ENCODE measurements at places on chromosomes 6 and 20. TPM values are rescaled to one million over a fixed set of nuclear protein-coding genes. Genes with fewer than 3 reads are reported as not detected.

- DNase-seq, result no peak
Measured at GRCh38 chr6:56003616-56004015, 128.2 kb upstream of the BMP5 start.

DNA sequence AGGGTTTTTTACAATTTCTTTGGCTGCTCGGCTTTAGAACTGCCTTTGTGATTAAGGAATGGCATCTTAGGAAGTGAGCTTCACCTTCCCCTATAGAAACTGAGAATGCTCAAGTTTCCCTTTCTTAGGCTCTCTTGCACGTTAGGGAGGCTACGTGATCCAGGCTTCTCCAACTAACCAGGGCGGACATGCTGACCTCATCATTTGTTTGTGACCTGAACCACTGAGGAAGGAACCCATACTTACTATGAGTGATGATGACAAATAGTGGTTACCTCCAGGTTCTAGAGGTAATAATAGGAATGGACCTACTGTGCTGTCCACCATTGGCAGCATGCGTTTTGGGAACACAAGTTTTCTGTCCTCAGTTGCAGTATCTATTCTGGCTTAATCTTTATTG lies 645.8 kb downstream of the C6orf118 start:
- no peak for DNase-seq

DNA sequence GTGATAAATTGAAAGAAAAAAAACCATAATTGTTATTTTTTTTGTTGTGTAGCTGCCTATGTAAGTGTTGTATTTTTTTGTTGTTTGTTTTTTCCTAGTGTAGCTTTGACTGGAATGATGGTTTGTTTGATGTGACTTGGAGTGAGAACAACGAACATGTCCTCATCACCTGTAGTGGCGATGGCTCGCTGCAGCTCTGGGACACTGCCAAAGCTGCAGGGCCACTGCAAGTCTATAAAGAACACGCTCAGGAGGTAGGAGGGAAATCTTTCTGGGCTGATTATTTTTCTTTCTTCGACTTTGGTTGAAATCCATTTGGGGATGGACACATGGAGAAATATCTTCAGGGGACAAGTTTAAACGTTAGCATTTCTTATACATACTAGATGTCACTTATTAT lies 3.8 kb downstream of the PEX7 start:
- DNase-seq, result no peak

DNA sequence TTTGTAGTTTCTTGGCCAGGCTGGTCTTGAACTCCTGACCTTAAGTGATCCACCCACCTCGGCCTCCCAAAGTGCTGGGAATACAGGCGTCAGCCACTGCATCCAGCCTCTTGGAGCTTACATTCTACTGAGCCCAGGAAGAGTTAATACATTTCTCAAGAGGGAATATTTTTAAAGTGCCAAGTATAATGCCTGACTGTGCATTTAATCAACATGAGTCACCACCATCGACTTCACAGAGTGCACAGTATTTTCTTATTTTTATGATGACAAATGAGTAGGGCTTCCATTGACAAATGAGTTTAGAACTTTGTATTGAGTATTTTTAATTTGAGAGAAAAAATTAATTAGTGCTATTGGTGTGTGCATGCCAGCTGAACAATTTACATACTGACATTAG lies 72.2 kb downstream of the SASH1 start:
- DNase-seq, result no peak

GRCh38 chr6:80643881-80644280 lies 537.4 kb downstream of the BCKDHB start:
- DNase-seq, result no peak

- DNase-seq, result no peak
Measured at GRCh38 chr6:149154261-149154821, 163.2 kb upstream of the TAB2 start.

- no peak for DNase-seq
Measured at GRCh38 chr20:19113343-19113930, 99.0 kb upstream of the SLC24A3 start.

- DNase-seq, result no peak
Measured at GRCh38 chr6:166423781-166424180, 41.0 kb upstream of the MPC1 start.

DNA sequence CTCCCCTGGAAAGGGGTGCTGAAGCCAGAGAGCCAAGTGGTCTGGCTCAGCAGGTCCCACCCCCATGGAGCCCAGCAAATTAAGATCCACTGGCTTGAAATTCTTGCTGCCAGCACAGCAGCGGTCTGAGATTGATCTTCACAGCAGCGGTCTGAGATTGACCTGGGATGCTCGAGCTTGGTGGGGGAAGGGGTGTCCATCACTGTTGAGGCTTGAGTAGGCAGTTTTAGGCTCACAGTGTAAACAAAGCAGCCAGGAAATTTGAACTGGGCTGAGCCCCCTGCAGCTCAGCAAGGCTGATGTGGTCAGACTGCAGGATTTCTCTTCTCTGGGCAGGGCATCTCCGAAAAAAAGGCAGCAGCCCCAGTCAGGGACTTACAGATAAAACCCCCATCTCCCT lies 41.3 kb upstream of the B3GAT2 start:
- DNase-seq, result no peak

- no peak for DNase-seq
Measured at GRCh38 chr6:129679275-129679674, 30.7 kb downstream of the ARHGAP18 start.

- DNase-seq, result no peak
Measured at GRCh38 chr6:121090492-121090891, 243.8 kb downstream of the TBC1D32 start.

DNA sequence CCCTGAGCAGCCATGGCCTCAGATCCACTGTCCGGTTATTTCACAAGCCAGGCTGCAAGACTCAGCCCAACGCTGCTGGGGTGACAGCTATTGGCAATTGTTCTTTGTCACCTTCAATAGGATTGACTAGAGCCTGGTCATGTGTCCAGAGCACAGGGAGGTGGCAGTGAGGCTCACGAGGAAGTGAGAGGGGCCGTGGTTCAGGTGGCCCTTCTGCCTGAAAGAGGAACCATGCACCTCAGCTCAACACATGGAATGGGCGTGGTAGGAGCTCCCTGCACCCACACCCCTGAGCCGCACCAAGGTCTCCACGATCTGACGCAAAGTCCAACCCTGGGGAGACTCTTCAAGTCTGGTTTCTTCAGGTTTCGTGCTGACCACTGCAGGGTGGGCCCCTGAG lies 184.8 kb upstream of the CDH4 start:
- no peak for DNase-seq

- no peak for DNase-seq
Measured at GRCh38 chr6:39137245-39137644, 22.3 kb upstream of the SAYSD1 start.

GRCh38 chr6:130593200-130593599 lies 227.4 kb downstream of the TMEM200A start:
- no peak for DNase-seq

DNA sequence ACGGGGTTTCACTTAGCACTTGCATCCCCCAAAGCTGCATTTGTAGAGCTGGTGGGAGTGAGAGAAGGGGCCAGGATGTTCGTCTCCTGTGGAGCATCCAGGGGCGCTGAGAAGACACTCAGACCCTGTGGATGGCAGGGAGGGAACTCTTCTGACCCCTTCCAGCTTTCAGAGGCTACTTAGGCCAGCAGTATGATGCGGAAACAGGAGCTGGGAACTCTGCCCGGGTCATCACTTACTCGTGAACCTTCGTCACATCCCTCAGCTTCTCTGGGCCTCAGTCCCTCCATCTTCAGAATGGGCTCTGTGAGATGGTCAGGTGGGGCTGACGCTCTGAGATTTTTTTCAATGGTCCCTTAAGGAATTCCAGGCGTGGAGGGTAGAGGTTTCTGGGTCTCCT lies 228.5 kb downstream of the TAF4 start:
- no peak for DNase-seq

DNA sequence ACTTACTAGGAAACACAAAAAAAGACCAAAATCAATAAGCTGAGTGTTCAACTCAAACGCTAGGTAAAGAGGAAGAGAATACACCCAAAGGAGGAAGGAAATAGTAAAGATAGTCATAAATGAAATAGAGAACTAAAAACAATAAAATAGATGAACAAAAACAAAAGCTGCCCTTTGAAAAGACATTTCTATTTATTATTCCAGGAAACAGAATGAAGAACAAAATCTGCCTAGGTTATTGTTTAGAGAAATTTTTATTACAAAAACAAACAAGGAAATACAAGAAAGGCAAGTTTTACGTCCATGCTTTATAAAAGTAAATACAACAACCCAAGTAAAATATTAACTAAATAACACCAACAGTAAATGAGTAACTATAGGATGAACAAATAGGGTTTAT lies 20.1 kb downstream of the HLA-DMB start:
- DNase-seq, result no peak

DNA sequence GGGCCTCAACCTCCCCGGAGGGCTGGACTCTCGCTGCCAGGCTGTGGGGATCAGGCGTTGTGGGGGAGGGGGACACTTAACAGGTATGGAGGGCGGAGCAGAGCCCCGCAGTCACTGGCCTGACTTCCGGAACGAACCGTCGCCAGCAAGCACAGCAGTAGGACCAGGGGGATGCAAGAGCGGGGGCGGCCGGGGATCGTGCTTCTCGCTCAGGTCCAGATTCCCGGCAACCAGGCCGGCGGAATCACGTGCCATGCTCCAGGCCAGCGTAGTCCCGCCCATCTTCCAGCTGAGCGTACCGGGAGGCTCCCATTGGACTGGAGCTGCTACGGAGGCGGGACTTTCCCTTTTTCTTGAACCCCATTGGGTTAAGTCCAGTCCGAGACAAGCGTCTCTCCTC lies 10.0 kb upstream of the POU5F1 start:
- DNase-seq, result peak; percentile 82

DNA sequence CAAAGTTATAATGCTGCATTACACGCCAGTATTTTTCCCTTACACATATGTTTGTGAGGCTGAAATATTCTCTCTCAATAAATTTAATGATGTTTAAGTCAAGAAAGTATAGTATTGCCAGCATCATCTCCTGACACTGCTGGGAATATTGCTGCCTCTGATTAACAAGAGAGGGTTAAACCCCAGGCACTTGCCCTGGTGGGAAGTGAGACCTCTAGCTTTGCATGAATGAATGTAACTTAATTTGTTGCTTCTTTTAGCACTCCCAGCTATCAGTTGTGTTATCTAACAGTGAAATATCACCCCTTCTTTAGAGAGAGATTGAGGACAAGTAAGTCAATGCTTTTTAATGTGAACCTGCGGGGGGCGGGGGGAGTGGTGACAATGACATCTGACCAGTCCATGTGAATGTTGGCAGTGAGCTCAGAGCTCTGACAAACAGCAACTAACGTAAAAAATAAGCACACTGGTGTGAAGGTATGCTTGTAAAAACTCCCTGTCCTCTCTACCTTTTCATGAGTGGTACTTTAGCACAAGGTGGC lies 9.8 kb downstream of the FOXA2 start:
- no peak for DNase-seq

DNA sequence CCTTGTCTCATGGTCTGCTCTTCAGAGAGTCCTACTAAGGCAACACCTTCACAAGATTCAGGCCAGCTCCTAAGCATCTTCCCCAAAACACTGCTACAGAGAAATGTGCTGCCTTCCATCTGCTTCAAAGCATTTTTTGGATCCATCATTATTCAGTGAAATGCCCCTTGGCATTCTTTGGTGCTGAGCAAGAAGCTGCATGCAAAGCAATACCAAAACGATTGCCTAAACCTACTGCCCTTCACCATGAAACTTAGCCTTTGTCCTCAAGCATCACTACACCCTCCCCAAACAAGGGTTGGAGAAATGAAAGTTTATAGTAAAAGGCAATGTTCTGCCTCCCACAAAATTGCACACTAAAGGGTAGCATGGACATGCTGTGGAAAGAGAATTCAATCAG lies 93.5 kb downstream of the SNAP25 start:
- DNase-seq, result no peak

DNA sequence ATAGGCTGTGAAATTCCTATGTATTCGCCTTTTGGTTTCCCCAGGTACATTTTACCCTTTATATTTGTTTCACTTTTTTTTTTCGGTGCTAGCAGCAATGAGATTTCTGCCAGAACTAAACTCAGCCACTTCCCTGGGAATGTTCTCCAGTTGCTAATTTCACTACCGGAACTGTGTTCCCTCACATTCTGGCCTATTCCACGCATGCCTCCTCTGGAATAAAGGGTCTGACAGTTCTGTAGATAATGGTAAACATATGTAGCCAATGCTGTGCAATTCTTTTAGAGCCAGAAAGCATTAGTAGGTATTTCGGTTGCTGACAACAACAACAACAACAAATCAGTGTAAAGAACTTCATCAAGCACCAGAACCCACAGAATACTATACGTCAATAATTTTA lies 96.1 kb upstream of the TBX18 start:
- no peak for DNase-seq

DNA sequence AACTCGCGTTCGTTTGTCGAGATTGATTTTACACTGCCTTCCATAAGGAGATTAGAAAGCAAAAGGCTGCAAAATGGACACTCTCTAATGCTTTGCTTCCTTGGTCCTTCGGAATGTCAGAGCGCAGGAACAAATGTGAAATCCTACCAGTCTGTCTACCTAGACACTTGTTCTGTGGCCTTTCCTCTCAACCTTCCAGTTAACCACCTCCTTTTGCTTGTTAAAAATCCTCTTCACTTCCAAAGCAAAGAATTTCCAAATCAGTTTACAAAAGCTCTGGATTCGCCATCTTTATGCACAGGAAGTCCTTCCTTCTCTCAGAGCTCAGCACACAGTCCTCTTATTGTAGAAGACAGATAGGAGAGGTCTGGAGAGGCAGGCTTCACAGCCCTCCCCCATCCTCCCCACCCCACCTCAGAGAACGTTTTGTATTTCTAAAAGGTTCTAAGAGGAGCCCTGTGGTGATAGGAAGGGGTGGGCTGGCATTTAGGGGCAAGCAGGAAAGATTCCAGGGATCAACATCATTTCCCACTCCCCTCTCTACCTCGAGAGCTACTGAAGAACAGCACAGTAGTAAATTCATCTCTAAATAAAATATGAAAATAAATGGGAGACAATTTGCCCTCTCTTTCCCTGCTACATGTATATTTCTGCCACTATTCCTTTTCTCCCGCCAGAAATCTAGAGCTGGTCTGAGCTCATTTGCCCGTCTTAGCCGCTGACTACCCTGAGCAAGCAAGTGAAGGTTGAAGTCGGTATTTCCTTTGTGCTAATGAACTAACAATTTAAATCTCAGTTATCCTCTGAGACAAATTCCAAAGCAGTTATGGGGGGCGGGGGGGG lies 18.9 kb downstream of the TFAP2A start:
- DNase-seq, result no peak

DNA sequence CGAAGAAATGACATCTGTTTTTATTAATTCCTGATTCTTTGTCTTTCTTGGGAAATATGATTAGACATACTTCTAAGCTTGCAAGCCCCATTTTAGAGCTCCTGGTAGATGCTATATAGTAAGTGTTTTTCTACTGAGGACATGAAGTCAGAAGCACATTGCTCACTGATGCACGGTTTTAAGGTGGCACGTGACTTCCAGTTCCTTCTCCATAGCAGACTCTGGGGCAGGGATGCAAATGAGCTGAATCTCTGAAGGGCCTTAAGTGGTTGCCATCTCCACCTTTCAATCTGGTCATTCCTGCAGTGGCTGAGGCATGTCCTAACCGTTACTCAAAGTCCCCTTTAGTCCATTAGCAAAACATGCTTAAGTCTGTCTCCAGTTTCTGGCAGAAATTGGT lies 421.2 kb upstream of the HTR1E start:
- DNase-seq, result no peak

Gene OVOL2
- total RNA-seq, result not detected

Gene RAD21L1
- total RNA-seq, result not detected

Gene OR2J3
- not detected for total RNA-seq

Gene CNBD2
- 3.5 TPM for total RNA-seq

Gene ZNF512B
- 12.2 TPM for total RNA-seq

Gene CEP250
- total RNA-seq, result 15.9 TPM

Gene AKAP12
- 18.1 TPM for total RNA-seq

Gene SEMG2
- not detected for total RNA-seq
